ENCODE measurements at places on chromosomes 13 and 19.

DNA sequence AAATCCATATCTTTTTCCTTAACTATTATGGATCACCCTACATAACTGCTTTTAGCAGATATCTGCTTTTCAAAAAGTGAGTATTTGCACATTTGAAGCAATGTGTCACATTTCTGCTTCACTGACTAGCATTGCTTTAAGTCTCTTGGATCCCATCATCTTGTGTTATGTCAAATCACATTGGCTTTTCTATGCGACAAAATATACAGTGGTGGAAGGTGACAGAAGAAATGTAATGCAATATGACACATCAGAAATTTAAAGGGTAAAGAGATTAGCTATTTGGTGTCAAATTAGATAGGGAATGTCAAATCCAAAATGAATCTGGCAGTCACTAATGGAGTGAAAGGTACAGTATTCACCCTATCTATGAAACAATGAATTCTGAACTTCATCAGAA lies 1282.1 kb upstream of the PCDH20 start:
- DNase-seq, result no peak

DNA sequence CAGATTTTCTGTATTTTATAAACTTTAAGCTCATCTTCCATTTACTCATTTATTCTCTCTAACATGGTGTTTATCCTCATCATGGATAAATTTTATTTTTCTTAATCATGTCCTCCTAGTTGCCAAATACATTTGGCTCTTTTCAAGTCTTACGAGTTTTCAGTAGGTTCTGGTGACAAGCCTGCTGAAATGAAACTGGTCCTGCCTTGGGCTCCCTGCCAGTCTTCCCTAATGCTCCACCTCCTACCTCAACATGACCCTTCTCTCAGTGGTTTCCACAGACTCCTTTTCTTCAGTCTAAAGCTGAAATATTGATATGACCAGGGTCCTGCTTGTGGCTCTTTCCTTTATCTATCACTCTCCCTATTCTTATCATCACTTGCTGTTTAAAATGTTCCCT lies 81.2 kb downstream of the TRPC4 start:
- no peak for DNase-seq

- no peak for DNase-seq
These were observed 17.9 kb downstream of the MYBPC2 start for GRCh38 chr19:50450369-50451222.

DNA sequence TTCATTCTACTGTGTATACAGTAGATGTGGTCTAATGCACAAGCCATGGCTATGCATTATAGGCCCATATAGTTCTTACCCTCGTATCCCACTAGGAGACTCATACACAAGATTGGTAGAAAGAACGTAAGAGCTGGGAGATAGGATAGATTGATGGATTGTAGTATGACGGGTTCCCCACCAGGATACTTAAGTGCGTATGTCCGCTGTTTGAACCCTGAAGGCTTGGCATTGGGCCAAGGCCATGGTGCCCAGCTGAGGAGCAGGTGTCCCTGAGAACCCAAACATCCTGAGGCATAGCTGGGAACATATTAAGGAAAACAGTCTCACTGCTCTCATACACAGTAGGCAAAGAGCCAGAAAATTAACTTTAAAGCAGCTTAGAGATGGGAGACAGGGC lies 617.5 kb upstream of the KLF12 start:
- DNase-seq, result no peak

DNA sequence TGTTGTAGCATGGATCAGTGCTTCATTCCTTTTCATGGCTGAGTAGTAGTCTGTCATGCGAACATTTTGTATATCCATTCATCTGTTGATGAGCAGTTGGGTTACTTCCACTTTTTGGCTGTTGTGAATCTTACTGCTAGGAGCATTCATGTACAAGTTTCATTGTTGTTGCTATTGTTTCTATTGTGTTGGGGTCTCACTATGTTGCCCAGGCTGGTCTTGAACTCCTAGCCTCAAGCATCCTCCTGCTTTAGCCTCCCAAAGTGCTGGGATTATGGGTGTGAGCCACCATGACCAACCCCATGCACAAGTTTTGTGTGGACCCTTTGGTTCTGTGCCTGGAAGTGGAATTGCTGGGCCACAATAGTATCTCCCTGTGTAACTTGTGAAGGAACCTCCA lies 15.8 kb downstream of the SLC25A42 start:
- DNase-seq, result no peak

DNA sequence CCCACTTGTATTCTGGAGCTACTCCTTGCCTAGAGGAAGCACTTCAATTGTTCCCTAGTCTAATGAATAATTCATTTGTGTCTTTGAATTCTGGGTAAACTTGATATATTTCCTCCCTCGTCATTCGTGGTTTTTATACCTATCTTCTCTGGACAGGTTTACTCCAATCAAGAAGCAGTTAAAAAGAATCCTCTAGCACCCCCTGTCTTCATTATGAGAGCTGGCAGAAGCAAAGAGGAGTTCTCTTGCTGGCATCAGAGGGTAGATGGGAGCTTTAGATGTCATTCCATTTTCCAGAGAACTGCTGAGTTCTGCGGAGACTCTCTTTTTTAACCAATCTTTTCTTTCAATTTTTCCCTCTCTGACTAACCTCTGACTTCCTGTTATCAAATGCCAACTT lies 627.7 kb downstream of the FGF9 start:
- no peak for DNase-seq

DNA sequence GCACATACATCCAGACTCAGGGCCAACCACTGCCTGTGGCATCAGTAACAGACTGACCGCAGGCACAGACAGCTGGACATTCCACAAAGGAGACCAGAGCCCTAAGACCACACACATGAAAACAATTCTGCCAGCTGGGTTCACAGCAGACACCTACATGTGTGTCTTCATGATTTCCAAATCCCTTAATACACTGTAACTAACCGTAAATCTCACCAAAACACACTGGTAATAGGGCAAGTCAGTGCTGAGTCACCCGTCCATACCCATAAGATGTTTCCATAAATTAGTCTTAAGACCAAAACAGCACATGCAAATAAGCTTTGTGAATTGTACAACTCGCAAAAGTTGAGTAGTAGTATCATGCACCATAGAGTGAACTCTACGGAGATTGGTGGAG lies 65.4 kb downstream of the TUBGCP3 start:
- no peak for DNase-seq

DNA sequence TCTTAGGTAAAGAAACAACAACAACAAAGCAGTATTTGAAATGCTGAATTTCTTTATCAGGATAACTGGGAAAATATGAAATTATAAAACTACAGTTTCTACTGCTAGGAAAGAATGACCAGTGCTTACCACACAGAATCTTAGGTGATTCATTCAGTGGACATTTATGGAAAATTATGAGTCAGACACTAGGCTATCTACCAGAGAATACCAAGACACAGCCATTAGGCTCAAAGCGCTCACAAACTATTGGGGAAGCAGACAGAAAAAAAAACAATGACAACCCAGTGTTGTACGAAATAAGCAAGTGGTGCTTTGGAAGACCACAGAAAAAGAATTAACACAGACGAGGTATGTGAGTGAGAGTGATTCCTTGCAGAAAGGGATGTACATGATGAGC lies 1019.5 kb downstream of the PCDH9 start:
- no peak for DNase-seq

- peak; percentile 50 for DNase-seq
These were observed 16.4 kb upstream of the KCNN1 start for GRCh38 chr19:17950310-17951156.

DNA sequence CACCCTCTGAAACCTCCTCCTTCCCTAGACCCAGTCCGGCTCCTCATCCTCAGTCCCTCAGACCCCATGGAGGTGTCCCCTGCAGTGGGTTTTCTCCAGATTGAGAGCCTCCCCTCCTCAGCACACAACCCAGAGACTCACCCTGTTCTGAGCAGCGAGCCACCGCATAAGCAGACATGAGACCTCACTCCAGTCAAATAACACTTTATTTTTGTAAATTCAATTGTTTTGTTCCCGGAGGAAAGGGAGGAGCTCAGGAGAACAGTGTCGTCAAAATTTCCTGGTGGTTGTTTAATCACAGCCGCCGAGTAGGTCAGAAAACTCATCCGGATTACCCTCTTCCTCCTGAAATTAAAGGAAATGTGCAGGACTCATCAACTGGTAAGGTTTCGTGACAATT lies 57.5 kb downstream of the ERICH4 start:
- DNase-seq, result no peak

- DNase-seq, result no peak
These were observed 108.3 kb downstream of the SACS start for GRCh38 chr13:23325191-23325590.

DNA sequence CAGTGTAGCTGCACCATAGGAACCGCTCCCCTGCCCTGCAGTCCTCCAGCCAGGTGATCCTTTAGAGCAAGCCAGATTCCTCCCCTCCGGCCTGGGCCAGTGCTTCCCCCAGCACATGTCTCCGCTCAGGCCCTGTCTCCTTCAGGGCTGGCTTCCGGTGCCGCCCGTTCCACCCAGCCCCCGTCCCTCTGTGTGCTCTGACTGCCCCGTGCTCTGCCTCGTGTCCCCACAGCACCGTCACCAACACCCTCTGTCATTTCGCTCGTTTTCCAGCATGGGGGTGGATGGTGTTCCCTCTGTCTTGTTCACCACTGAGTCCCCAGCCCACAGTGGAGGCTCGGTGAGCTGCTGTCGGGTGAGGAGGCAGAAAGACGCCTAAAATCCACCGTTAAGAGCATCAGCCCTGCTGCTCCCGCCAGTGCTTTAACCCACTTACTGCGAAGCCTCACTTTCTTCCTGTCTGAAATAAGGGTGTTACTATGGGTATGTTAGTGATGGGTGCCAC lies 54.5 kb downstream of the TSSK6 start:
- DNase-seq, result peak; percentile 76

GRCh38 chr19:11355160-11356073 lies at the start of gene PLPPR2:
Gene PLPPR2 (plus strand): TSS chr19:11355432. CDS start chr19:11357674, 2,242 bp downstream.
- peak; percentile 93 for DNase-seq

- no peak for DNase-seq
These were observed 7.9 kb upstream of the DPF1 start for GRCh38 chr19:38231918-38232317.

DNA sequence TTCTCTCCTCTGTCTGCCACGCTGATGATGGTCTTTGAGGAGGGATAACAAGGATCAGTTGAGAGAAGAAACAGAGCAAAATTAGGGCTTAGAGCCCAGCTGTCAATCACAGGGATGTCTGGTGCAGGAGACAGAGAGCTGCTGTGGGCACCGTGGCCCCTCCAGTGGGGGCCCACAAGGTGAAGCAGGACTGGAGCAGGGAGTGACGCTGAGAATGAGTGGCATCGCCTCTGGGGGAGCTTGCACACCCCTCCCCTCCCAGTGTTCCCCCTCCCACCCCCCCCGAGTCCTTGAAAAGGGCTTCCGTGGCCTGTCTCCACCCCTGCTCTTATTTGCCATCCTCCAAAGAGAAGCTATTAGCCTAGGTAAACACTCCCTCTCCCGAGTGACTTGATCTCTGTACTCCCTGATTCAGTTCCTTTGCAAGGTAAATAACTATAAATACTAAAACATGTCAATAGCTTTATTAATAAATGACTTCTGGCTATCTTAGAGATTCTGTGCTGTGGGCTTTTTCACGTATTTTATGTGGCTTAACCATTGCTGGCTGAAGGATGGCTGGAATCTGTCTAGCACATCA lies 440.0 kb downstream of the ZNF536 start:
- no peak for DNase-seq

- DNase-seq, result no peak
These were observed 66.1 kb downstream of the RAB20 start for GRCh38 chr13:110495376-110495775.

DNA sequence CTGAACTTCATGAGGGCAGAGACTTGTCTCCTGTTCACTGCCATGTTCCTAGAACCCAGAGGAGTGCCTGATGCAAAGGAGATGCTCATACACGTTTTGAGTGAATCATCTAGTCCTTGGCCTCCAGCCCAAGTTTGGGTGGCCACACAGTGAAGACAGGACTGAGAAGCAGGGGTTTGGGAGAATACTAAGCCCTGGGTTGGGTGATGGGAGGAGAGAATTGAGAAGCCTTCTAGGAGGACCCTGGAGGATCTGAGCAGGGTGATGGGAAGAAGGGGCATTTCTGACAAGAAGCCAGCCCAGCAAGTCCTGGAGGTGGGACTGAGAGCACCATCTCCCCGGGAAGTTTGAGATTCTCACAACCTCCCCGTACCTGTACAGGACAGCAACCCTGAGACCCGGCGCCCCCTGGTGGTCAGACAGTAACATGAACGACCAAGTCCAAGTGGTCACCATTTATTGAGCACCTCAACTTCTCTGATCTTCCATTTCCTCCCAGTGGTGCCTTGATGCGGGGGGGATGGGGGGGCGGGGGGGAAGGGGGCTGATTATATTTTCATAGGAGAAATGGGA lies 11.0 kb downstream of the CTU1 start:
- DNase-seq, result peak; percentile 87

DNA sequence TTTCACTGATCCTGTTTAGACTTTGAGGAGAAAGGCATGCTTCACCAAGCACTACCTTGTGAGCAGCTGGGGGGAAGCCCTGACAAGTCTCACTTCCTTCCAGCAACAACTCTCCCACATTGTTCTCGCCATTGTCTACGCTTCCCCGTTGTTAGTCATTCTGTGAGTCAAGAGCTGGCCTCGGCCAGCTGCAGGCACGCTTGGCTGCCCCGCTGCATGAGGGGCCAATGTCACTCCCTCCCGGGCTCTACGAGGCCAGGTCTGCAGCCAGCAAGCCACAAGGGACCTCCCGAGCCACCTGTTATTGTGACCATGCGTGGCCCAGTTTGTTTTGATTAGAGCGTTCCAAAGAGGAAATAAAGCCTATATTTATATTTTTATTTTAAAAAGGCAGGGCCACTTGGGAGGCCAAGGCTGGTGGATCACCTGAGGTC lies 220.9 kb downstream of the FOXO1 start:
- no peak for DNase-seq

DNA sequence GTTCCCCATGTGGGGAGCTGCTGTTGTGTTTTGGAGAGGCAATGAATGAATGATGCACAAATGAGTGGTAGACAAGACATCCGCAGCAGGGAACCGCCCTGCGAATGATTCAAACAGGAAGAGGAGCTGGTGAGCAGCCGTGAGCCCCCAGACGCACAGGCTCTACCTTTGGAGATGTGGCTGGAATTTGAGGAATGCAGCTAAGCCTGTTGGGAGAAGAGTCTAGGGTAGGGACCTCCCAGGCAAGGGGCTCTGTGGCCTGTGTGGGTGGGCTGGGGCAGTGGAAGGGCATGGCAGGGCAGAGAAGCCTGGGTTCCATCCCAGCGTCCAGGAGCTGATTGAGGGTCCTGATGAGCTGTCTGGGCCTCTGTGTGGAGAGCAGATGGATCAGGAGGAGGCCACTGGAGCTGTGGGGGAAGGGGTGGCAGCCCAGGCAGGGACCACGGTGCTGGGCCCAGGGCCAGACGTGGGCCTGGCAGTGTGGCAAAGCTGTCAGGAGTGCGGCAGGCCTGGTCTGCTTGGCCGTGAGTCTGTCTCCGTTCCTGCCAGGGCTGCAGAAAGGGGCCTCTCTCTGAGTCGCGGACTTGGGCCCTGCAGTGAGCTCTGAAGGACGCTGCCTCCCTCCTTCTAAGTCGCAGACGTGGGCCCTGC lies 41.8 kb upstream of the DCUN1D2 start:
- DNase-seq, result no peak

All from stimulated activated CD8-positive, alpha-beta memory T cell treated with anti-CD3 and anti-CD28 coated beads, Interleukin-4, amount 100 ng/mL, for 48 hours (primary cell).